Esophagus (tissue), 2 donors: ENCODE measurements at places on chromosomes 1 and 21. TPM values are rescaled to one million over a fixed set of nuclear protein-coding genes. Genes with fewer than 3 reads are reported as not detected.

Gene PPIE
- polyA plus RNA-seq: 24.7 TPM

Gene LZIC
- polyA plus RNA-seq: 9.7 TPM

Gene FMOD
- 1.7 TPM for polyA plus RNA-seq

Gene HENMT1
- 1.7 TPM for polyA plus RNA-seq

Gene FAM151A
- polyA plus RNA-seq: 0.24 TPM

Gene LCA5L
- 0.48 TPM for polyA plus RNA-seq

Gene DCST2
- 10.1 TPM for polyA plus RNA-seq

Gene CD48
- 3.3 TPM for polyA plus RNA-seq

Gene DCST1
- 0.29 TPM for polyA plus RNA-seq
